Naive thymus-derived CD8-positive, alpha-beta T cell (primary cell): ENCODE measurements at places on chromosomes 6 and 20.

DNA sequence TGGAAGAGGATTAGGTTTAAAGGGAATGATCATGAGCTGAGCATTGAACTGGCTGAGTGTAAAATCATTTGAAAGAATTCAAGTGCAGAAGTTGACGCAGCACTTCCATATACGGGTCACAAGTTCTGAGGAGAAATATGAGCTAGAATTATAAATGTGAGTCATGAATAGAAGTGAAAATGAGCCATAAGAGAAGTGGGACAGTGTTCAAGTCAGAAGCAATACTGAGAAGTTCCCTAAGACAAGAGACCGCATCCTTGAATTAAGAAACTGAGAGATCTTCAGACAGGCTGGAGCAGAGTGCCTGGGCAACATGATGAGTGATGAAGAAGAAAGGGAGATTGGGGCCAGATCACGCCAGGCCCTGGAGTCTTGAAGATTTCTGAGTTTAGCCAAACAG lies 209.7 kb downstream of the TBX18 start:
- DNase-seq = no peak

- DNase-seq = no peak
Observed at GRCh38 chr20:49661560-49662329, 51.9 kb downstream of the B4GALT5 start.

DNA sequence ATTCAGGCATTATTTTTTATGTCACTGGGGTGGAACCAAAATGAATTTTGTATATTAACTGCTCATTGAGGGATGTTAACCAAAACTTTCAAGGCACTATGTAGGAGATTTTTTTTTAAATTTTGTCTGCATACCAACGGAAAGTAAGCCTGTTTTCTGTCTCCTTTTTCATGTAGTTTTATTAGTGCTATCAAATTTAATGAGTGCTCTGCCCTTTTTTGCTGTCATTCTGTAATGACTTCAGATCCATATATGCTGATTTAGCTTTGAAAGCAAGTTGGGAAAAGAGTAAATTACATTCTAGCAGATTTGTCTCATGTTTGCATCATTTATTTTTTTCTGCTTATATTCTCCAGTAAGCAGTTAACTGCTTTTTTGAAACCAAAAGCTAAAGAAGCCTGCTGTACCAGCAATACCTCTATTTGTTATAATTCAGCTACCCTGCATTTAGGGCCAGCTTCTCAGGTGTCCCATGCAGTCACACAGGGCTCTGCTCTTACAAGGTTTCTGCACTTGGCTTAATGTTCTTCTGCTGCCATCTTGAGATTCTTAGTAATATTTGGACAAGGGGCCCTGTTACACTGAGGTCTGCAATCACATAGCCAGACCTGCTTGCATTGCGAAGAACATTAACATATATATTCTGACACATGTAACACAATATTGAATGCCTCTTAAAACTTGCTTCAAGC lies 429.0 kb downstream of the UTRN start:
- DNase-seq = no peak

- DNase-seq = no peak
Observed at GRCh38 chr6:169406034-169406433, 152.4 kb upstream of the THBS2 start.

DNA sequence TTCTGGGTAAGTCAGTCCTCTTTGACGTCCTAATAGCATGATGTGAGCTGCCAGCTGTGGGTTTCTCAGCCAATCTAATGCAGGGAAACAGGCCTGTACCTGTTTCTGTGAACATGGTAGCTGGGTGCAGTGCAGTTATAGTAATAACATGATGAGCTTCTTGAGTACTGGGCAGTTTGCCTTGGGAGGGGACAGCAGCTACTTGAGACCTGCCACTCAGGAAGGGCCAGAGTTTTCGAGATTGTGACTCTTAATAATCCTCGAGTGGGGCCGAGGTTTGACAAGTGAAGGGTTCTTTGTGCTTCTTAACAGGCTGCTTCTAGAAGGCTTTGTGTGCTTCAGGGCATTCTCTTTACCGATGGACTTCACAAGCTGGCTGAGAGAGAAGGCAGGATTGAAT lies 180.1 kb downstream of the JARID2 start:
- no peak for DNase-seq

DNA sequence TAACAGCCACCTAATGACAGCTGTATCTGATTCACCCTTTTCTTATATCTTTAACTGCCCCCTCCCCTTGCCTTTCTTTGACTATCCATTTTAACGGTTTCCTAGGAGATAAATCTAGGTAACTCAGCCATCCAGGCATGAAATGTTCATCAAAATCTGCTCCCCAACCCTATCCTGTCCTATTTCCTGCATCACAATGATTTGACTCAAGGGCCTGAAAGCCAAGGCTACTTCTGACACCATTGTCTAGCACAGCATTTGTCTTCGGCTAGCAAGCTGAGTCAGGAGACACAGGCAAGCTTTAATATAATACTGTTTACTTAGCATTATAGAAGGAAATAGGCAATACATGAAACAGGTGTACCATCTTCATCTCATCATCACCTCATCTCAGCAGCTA lies 31.6 kb upstream of the MANEA start:
- no peak for DNase-seq

DNA sequence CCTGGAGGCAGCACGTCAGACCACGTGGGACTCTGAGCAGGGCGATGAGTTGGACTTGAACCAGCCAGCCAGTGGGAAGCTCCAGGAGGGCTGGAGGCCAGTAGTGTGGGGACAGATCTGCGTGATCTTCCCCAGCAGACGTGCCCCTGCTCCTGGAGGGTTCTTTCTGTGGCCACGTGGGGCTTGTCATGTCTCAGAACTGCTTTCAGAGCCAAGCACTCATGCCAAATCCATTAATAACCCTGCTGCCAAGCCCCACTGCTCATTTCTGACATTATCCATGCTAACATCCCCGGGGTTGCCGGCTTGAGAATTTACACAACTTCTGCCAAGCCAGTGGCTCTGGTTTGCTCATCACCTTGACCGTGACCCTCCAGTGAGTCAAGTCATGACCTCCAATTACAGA lies 38.3 kb downstream of the SIRPA start:
- no peak for DNase-seq

- DNase-seq = no peak
Observed at GRCh38 chr6:35043381-35044130, 97.6 kb downstream of the TCP11 start.

GRCh38 chr6:67680297-67680932 lies 954.7 kb upstream of the ADGRB3 start:
- no peak for DNase-seq

- DNase-seq = no peak
Observed at GRCh38 chr6:118528129-118528528, 20.0 kb upstream of the PLN start.

- DNase-seq = no peak
Observed at GRCh38 chr6:72246926-72247325, 360.6 kb downstream of the RIMS1 start.

GRCh38 chr20:47417245-47418068 lies 61.0 kb upstream of the ZMYND8 start:
- DNase-seq = no peak

DNA sequence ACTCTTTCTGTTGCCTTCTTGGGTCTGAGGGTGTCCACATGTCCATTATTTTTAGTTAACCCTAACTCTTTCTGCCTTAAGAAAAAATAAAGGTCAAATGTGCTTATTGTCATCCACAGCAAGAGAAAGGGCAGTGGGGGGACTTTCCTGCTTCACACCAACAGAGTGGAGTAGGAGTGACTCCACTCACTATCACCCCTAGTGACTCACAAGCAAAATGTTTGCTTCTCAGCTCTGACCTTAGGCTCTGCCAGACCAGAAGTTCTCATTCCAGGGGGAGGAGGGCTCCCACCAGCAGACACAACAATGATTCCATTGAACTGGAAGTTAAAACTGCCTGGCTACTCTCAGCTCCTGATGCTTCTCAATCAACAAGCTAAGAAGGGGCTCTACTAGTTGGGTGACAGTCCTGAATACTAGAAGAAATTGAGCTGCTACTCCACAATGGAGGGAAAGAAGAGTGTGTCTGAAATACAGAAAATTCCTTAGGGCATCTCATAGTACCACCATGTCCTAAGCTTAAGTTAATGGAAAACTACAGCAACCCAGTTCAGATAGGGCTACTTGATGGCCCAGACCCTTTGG lies 83.9 kb upstream of the AFDN start:
- no peak for DNase-seq
